ENCODE measurements at places on chromosomes 1 and 21.
A peak's percentile ranks its signal among the peaks of the same experiment; 100 is the strongest.

DNA sequence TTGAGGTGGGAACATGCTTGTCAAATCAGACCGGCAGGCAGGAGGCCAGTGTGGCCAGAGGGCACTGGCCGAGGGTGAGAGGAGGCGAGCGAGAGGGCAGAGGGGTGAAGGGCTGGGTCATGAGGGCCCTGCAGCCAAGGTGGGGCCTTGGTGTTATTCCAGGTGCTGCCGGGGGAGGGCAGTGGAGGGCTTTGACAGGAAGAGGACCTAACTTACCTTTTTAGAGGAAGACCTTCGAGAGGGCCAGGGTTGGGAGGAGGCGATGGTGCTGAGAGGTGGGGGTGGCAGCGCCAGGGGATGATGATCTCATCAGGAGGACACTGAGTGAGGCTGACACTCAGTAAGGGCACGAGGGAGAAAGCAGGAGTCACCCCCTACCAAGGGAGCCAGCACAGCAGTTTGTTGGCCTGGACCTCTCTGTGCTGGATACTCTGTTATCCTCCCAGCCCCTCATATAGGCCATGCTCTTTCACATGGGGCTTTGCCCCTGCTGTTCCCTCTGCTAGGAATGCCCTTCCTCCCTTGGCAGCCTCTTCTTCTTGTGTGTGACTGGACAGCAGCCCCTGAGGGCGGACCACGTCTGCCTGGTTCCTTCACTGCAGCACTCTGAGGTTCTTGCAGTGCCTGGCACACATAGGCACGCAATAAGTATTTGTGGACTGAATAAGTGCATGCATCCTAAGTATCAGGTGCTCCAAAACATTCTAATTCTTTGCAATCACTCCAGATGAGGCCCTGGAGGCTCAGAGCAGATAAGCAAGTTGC is 7.5 kb upstream of the TTC22 start:
- no peak for DNase-seq

DNA sequence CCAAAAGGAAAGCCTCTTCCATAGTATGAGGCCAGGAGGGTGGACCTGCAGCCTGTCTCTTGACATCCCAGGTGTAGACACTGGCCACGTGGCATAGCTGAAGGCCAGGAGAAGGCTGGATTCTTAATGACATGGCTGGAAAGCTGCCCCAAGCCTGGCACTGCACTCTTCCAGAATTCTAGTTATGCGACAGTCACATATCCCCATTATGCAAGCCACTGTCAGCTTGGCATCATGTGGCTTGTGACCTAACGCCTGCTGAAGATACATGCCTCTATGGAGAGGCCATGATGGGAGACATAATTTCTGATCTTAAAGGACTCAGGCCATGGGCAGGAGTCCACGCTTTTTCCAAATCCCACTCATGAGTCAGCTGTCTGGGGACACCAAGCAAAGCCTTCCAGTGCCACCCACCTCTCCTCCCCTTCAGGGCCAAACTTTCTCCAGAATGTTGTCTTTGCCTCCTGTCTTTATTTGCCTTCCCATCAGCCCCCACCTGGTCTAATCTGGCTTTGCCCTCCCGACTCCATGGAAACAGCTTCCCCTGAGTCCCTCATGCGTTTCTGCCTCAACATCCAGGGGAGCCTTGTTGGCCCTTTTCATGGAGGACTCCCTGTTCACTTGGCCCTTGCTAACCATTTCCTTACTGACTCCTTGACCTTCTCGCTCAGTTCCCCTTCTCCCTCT is 3.0 kb downstream of the PLA2G2A start:
- no peak for DNase-seq

DNA sequence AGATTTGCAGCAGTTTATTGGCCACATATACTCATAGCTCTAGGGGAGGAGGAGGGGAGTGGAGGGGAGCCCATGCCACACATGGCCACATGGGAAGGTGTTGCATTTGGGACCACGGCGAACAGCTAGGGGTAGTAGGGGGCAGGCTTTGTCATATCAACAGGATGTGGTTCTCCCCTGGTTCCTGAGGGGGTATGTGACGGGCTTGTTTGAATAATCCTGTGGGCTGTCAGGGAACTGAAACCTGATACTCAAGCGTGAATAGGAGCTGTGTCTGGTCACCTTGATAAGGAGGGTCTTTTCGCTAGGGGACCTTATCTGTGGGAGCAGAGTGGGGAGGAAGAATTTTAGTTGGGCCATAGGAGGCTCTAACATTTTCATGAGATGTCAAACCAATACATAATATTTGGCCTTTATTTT is 264.7 kb downstream of the CTH start:
- no peak for DNase-seq

- no peak for DNase-seq
These were observed 133.3 kb downstream of the XPR1 start for GRCh38 chr1:180765151-180765550.

DNA sequence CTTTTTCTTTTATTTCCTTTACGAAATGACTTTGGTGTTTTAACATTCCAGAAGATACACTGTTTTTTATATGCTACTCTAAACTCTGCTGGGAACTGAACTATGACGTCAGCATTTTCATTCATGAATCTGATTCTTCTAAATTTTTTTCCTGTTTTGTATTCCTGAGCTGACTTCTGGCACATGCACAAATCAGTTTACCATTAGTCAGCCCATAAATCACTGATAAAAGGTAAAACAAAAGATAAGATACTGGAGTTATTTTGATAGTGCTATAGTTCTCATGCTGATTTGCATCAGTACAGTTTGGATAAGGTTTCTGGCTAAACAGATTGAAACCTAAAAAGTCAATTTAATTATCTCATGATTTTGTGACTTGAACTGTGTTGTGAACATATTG is 10.4 kb downstream of the CAMTA1 start:
- no peak for DNase-seq

DNA sequence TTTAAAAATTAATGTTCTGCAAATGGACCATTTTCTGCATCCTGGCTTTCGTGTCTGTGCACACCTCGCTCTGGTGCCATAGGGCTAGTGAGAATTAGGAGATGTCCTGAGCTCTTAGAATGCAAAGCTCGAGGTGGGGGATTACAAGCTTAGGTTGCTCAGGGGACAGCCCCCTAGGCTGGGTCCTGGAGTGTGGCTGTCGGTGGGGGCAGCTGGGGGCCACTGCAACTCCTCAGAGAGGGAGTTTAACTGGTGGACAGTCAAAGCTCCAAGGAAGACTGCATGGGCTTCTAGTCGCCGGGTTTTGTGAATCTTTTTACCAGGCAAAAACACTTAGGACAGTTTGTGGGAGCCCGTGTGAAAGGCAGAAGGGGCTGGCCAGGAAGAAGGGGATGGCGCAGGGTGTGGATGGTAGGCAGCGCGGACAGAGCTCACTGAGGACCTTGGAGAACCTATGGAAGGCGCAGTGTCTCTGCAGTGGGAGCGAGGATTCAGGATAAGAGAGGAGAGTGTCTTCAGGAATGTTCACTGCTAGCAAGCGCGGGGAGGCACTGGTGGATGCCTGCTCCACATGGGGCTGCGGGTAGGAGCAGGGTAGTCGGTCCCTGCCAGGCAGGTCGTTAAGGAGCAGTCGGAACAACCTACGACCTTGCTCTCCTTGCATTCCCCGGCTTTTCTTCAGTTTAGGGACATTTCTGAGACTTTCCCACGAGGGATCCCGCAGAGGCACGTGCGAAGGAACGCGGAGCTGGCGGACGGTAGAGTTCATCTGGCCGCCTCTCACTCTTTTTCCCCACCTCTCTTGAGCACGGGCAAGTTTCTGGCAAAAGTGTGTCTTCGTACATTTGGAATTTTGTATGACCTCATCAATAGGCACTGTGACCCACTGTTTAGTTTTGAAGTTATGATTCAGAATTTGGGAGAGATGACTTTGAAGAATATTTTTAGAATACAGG is 12.9 kb upstream of the KCNE1 start:
- DNase-seq = no peak

GRCh38 chr1:18644973-18645746 is 14.5 kb downstream of the PAX7 start:
- no peak for DNase-seq

DNA sequence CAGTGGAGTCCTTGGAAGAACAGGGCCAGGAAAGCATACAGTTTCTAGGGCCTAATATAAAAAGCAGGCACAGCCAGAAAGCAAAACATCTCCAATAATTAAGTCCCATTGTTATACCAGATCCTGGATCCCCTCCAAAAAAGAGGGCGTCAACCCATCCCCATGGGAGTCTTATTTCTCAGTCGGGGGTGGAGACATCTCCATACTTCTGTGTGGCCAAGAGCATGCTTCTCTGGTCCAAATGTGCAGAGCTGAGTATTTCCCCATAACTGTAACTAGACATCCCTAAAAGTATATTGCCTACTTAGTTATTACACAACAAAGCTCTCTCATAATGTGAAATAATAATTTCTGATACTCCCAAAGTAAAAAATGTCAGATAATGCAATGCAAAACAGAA is 104.2 kb upstream of the SOX13 start:
- DNase-seq = no peak

DNA sequence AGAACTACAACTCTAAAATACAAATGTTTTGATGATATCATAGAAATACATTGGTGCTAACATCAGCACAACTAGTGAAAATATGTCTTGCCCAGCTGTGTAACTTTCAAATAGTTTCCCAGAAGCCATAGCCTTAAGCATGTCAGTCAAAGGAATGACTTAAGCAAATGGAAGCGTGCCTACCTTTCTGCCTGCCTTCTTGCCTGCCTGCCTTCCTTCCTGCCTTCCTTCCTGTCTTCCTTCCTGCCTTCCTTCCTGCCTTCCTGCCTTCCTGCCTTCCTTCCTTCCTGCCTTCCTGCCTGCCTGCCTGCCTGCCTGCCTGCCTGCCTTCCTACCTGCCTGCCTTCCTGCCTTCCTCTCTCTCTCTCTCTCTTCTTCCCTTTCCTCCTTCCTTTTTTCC is 104.0 kb downstream of the PBX1 start:
- no peak for DNase-seq

- no peak for DNase-seq
These were observed 8.7 kb upstream of the TDRD10 start for GRCh38 chr1:154493276-154493675.

- no peak for DNase-seq
These were observed 458.2 kb upstream of the DAB1 start for GRCh38 chr1:57882072-57882471.

GRCh38 chr1:43818691-43819090 is 111.4 kb downstream of the ST3GAL3 start:
- DNase-seq = no peak

GRCh38 chr1:24198766-24199165 is 11.7 kb upstream of the IFNLR1 start:
- DNase-seq = no peak

- DNase-seq = no peak
These were observed 76.5 kb downstream of the ATP1A1 start for GRCh38 chr1:116449578-116449977.

- DNase-seq = peak; percentile 5
These were observed at the start of gene RGL1 for GRCh38 chr1:183804916-183805841. Gene RGL1 (plus strand): TSS chr1:183805120. CDS start chr1:183805298, 178 bp downstream.

- no peak for DNase-seq
These were observed 123.6 kb upstream of the B3GALT2 start for GRCh38 chr1:193309936-193310475.

DNA sequence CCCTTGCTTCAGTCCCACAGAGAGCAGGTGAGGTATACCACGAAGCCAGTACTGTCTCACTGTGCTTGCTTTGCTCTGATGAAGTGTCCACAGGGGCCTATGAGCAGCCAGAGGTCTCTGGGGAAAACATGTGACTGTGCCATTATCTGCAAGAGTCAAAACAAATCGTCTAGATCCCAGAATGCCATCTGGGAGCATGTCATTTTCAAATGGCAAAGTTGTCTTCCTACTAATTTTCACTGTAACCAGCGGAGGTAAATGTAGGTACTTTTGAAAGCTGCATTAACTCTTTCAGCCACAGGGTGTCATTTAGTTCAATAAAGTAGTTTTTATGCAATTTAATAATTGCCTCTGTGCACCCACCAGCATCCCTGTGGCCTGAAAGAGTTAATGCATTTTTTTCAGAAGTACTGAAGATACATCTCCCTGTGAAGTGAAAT is 173.6 kb upstream of the SGIP1 start:
- no peak for DNase-seq

DNA sequence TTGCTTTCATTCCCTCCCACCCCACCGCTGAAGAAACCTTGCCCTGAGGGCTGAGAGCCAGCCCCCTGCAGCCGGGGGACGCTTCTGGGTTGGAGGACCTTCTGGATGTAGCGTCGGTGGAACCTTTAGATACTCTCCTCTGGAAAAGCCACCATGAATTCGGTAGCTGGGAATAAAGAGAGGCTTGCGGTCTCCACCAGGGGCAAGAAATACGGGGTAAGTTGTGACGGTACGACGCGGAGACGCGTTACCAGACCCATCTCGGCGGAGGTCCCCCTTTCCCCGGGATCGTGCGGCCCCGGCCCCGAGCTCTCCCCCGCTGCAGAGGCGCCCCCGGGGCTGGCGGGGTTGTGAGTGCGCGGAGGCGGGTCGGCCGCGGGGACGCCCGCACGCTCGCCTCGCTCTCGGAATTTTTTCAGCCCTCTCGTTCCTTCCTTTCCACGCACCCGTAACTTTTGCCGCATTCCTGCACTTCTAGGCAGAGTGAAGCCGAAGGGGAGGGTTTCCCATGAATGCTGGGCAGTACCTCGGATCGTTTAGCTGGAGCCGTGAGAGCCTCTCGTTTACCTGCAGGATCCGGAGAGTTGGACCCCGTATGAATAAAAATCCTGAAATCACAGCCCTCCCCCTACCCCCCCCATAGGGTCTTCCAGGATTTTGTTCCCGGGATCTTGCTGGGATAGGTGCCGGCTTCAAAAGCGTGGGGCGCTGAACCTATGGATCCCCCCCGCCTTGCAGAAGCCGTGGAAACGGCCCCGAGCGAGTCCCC is 671 bp downstream of the KIF26B start:
- no peak for DNase-seq

GRCh38 chr1:9186082-9186859 is 48.3 kb upstream of the H6PD start:
- DNase-seq = no peak

- no peak for DNase-seq
These were observed 66.0 kb downstream of the SYDE2 start for GRCh38 chr1:85134583-85135391.

DNA sequence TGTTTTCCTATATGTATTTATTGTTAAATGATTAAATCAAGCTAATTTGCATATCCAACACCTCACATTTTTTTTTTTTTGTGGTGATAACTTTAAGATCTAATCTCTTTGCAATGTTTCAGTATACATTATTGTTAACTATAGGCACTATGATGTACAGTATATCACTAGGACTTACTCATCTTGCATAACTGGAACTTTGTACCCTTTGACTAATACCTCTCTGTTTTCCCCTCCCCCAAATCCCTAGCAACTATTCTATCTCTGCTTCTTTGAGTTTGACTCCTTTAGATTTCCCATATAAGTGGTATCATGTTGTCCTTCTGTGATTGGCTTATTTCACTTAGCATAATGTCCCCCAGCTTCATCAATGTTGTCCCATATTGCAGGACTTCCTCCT is 9.7 kb upstream of the C1orf53 start:
- DNase-seq = no peak

GRCh38 chr1:242147096-242147976 is 148.4 kb upstream of the MAP1LC3C start:
- no peak for DNase-seq
